ENCODE measurements at places on chromosomes 2 and 18.

DNA sequence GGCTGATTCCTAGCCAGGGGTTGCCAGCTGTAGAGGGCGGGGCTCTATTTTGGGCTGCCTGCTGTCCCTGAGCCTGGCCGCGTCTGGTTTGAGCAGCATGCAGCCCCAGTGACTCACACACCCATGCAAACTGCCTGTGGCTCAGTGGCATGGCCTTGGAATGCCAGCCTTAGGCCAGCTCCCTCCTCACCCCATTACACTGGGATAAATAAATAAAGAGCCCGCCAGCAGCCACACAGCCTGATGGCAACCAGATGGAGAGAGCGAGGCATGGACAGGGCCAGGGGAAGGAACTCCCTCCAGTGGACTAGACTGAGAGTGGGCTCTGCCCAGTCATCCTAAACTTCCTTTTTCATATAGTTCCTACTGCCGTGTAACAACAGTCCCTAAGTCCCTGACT is 18.3 kb downstream of the NHEJ1 start:
- peak; percentile 88 for DNase-seq

DNA sequence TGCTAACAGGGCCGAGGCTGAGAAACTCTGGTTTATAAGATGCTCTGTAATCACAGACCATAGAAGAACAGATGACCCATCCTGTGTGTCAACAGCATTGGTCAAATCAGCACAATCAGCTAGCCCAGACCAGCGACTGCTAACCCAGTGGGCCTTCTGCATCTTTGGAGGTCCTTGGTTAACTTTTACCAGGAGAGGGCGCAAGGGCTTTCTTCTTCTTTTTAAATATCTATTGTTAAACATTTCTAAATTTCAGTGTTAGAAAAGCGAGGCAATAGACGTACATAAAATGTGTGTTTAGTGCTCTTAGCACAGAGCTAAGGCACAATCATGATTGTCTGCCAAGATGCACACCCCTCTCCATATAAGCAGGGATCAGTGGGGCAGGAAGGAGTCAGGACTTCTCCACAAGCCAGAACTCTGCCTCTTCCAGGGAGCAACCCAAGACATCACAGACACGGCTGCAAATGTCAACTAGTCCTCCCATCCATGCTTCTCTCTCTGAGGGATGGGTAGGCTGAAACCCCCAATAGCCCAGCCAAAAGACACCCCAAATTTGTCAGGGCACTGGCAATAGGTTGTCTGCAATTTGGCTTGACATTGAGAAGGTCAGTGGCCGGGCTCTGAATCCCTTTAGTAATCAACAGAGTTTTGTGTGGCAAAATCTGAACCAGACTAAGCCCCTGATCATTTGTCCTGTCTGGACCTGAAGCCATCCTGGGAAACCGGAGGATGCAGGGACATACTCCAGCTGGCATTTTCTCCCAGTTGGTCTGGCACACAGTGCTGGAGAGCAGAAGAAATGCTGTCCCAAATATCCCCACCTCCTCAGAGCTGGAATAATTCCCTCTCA is 188.2 kb downstream of the BCL2 start:
- DNase-seq: peak; percentile 59

DNA sequence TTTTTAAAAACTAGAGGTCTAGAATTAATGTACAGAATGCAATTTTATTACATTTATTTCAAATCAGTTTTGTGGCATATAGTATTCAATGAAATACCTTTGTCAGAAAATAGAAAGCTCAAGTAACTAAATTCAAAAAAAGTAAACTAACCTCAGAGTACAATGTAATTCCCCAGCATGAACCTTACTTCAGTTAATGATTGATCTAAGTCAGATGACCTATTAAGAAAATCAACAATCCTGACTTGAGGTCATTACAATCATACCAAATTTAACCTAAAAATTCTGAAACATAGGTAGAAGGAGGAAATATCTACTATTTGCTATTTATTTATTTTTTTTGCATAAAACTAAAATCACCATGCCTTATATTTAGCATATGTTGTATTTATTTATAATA is 142.9 kb downstream of the CCDC102B start:
- no peak for DNase-seq

GRCh38 chr18:13635046-13635445 is 91.3 kb downstream of the FAM210A start:
- no peak for DNase-seq

GRCh38 chr2:54370405-54371104 is 85.6 kb upstream of the SPTBN1 start:
- DNase-seq: no peak

DNA sequence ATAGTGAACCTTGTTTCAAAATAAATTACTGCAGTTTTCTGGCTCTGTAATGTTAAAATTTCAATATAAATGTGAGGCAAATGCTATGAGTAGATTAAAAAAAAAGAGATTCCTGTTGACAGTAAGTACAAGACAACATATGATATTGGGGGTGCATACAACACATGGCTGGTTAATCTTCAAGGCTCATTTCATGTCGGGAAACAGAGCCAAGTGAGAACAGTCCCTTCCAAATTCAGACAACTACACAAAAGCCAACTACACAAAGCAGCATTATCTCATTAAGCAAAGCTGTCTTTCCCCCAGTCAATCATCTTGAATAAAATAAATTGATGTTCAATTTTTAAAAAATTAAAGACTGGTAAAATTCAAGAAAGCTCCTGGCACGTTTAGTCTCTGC is 549.2 kb downstream of the CCDC85A start:
- DNase-seq: no peak

DNA sequence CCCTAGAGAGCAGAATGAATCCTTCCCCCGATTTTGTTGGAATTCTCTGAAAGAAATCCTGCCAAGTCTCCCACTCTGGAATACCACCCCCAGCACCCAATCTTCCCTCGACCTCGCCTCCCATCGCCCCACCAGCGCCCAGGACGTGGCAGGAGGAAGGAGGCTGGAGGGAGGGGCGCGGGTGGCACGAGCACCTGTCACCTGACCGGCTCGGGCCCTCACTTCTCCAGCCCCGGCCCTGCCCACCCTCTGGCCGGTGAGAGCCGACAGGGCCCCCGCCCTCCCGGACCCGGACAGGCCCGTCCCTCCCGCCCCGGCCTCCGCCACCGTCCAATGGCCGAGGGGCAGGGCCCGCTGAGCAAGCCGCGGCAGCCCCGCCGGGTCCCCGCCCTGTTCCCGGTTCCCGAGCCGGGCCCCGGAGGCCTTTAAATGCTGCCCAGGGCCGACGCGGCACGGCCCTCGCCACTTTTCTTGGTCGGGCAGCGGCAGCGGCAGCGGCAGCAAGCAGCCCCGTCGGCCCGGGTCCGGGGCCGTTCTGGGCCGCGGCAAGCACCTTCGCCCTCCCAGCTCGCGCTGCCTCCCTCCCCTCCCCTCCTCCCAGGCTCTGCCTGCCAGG is at the start of gene LGALSL:
LGALSL (plus strand) TSS at position 393 of the 616 bp plus-strand sequence. CDS start 384 bp downstream, outside the sequence.
- peak; percentile 53 for DNase-seq
